ENCODE measurements at places on chromosomes 16 and 17.

DNA sequence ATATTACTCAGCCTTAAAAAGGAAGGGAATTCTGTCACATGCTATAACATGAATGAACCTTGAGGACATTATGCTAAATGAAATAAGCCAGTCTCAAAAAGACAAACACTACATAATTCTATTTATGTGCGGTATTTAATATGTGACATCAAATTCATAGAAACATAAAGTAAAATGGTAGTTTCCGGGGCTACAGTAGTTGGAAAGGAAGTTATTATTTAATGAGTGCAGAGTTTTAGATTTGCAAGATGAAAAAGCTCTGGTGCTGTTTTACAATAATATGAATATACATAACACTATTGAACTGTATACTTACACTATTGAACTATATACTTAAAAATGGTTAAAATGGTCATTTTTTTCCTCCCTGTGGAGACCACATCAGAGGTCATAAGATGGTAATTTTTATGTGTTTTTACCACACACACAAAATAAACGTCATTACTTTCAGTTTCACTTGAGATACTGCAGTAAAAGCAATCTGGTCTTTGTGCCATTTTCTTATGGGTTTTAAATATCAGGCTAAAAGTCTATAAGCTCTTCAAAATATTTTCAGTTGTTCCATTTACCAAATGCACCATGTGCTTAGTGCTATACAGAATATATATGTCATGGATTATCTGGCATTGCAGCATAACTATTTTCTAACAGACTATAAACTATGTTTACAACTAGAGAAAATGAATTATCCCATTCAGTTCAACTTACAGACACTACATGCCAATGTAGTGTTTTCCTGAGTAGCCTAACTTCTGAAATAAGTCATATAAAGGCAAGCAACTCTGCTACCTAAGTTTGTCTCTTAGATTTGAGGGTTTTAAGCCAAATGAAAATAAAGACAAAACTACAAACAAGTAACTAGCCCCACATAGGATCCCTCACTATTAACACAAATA, 90.9 kb downstream of the SPAG9 start:
- no peak for DNase-seq

DNA sequence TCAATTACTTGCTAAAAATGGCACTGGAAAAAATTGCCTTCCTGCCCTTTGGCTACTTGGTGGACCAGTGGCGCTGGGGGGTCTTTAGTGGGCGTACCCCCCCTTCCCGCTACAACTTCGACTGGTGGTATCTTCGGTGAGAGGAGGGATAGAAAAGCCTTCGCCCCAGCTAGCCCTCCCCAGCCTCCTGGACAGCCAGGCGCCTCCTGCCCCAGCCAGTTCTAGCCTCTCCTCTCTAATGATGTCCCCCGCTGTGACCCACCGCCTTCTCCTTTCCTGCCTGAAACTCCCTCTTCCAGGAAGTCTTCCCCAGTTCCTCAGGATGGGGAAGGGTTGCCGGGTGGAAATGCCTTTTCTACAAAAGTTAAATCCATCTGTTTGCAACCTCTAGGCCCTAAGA, 6.2 kb downstream of the ACE start:
- no peak for DNase-seq

GRCh38 chr16:23274968-23275367, 27.1 kb upstream of the SCNN1B start:
- no peak for DNase-seq

DNA sequence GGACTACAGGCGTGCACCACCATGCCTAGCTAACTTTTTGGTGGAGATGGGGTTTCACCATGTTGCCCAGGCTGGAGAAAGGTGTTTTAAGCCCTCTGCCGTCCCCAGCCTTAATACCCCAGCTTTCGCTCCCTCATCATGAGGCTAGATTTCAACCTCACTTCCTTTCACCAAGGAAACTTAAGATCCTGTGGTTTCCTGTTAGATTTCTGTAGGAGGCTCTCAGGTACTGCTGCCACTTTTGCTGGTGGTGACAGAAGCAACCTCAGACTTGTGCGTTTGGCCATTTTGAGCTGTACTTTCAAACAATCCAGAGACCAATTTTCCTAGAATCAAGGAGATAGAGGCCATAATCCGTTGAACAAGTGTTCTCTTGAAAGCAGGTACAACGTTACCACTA, 36.2 kb downstream of the MPHOSPH6 start:
- DNase-seq, result no peak

DNA sequence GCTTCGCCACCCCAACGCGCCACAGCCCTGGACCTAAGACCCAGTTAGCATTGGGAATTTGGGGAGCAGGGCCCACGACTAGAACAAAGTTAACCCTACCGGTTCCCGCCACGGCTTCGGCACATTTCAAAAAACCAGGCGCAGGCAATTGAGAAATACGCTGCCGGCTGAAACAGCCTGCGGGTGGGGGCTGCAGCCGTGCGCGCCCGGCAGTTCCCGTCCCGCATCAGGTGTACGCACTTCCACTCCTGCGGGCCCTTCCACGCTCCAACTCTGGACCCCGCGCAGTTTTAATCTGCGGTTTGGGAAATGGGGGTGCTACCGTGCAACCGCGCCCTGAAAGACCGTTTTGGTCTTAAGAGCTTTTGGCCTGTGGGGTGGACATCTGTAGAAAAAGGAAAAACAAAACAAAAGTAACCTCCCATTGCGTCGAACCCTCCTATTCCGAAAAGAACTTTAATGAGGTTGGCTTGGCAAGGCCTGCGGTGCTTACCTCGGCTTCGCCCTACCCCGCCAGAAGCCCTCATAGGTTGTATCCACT, 7.1 kb downstream of the IRX5 start:
- DNase-seq, result no peak

GRCh38 chr16:61263400-61263799, 772.8 kb downstream of the CDH8 start:
- no peak for DNase-seq

DNA sequence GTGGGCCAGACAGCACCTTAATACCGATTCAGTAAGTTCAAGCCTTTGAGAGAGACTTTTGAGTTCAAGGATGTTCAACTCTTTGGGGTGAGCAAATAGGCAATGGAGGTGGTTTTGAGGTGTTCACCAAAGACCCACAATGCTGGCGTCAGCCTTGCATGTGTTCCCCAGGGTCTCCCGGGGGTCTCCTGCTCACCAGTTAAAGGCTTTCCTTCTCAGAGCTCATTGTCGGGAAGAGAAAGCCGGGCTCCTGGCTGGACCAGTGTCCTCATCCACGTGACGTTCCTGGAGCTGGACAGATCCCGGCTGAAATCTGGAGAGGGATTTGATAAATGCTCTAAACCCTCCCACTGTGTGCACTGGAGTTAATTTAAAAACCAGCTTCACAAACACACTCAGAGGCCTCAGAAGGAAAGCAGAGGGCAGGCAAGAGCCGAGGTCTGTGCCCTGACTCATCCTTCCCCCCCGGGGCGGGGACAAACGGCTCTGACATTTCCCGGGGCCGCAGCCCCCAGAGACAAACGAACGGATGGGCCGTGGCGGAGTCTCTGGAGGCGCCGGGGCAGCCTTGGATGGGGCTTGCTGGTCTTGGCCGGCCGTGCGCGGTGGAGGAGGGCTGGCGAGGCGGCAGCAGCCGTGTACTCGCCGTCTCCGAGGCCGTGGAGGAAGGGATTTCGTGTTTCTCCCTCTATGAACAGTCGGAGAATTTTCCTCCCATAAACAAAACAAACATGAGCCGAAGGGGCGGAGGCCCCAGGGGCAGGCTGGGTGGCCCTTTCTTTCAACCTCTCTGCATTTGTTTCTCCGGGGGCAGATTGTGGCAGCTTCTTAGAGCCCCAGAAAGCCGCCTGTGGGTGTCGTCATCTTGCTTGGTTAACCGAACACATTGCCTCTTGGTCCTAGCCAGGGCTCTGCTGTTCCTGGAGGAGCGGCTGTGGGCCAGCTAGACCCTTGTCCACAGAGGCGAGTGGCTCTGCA, 94.2 kb downstream of the NTN1 start:
- no peak for DNase-seq
